Activated CD8-positive, alpha-beta memory T cell treated with anti-CD3 and anti-CD28 coated beads, Interleukin-2, amount 50 U/mL, for 48 hours (primary cell): ENCODE measurements at places on chromosomes 16 and 17.
A peak's percentile ranks its signal among the peaks of the same experiment; 100 is the strongest.

DNA sequence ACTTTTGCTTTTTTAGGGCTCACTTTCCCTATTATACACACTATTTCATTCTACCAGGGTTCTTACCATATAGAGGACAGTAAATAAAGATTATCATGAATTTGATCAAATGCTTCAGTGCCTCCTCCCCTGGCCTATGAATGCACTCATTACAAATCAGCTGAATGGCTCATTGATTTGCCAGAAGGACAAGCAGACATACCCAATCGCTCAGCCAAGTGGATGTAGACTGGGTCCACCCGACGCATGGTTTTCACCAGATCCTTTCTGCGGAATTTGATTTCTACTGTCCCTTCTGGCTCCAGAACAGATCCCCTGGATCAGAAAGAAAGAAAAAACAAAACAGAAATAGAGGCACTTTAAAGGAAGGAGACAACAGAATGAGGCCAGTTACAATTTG, 162.6 kb downstream of the AATF start:
- no peak for DNase-seq

GRCh38 chr17:76574166-76574565, 11.5 kb downstream of the ST6GALNAC2 start:
- no peak for DNase-seq

DNA sequence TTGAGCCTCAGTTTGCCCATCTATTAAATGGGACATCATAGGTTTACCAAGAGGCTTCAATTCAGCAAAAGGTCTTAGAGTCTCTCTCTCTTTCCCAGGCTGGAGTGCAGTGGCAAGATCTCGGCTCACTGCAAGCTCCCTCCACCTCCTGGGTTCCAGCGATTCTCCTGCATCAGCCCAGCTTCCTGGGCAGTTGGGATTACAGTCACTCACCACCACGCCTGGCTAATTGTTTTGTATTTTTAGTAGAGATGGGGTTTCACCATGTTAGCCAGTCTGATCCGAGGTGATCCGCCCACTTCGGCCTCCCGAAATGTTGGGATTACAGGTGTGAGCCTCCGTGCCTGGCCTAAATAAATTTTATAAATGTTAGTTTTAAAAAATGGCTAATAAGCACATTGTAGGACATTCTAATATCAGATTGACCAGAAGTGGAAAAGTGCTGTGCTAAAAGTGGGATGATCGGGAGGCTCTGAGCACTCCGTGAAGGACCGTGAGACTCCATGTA, 1.0 kb upstream of the NLRP1 start:
- DNase-seq: no peak

GRCh38 chr17:82388223-82388921, 16.8 kb downstream of the UTS2R start:
- no peak for DNase-seq

GRCh38 chr17:75689441-75689873, 22.3 kb downstream of the SAP30BP start:
- no peak for DNase-seq

DNA sequence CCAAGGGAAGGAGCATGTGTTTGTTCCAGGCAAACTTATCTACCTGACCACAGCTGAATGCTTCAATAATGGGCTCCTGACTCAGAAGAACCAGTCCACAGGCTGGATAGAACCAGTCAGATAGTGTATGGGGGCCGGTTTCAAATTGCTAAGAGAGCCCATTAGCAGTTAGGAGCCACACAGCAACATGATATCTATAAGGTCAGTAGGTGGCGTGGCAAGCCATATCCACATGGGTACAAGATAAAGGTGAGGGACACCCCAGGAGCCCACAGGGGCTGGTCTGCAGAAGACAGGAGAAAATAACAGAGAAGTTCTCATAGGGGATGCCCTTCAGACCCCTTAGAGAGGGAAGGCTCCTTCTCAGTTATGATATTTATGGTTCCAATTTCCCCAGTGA, 31.6 kb upstream of the CDRT15 start:
- DNase-seq: no peak

- peak; percentile 85 for DNase-seq
These were observed 4.4 kb downstream of the SNAI3 start for GRCh38 chr16:88681709-88682451.

- DNase-seq: no peak
These were observed 6.1 kb downstream of the ZG16 start for GRCh38 chr16:29784157-29784556.

DNA sequence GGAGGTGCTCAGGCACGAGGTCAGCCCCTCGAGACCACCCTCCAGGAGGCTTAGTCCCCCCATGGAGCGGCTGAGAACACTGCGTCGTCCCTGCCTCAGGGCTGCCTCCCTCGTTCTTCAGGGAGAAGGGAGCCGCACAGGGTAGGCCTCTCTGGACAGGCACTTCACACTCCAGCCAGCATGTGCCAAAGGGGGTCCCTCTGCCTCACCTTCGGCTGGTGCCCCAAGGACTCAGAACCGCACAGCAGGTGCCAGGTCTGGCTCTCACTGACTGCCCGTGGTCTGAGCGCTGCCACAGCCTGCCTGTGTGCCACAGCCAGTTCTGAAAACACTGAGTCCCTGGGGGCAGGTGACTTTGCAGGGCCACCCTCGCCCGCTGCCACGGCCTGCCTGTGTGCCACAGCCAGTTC, 7.1 kb downstream of the P2RX5 start:
- DNase-seq: no peak

GRCh38 chr17:76048711-76049110, 21.6 kb upstream of the EVPL start:
- no peak for DNase-seq

- no peak for DNase-seq
These were observed 227.3 kb downstream of the HS3ST3A1 start for GRCh38 chr17:13374203-13375143.

- DNase-seq: no peak
These were observed 554.0 kb upstream of the ZFHX3 start for GRCh38 chr16:73601911-73602310.

DNA sequence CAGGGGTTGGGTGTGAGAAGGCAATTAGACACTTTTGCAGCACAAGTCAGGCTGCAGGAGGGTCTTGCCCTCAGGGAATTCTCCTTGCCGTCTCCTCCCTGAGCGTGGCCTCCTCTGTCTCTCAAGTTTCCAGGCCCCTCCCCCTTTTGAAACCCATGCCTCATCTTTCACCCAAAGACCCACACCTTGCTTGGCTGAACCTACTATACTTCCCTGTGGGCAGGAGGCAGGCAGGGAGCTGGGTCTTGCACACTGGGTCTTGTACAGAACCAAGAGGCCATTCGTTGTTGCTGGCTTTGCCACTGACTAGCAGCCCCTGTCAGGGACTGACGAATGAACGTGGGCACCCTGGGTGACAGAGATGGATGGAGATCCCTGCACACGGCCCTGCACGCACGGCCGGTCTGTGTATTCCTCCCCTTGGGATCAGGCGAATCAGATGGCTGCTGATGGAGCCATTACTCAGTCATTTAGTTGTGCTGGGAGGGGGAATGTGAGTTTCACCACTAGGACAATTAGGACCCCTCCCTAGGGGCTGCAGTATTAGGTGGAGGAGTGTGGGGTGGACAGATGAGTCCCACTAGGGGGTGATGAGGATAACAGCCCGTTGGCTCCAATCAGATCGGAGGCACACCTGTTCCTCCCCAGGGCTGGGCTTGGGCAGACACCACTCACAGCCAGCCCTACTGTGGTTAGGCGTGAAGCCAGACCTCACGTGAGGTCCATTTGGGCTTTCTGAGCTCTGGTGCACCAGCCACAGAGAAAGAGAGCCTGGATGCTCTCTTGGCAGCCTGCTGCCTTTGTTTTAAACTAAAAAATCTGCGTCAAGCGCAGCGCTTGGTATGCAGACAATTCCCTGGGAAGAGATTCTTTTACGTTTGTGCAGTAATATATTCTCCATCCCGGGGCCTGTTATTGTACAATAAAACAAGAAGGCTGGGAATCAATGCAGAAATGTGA, 167.7 kb upstream of the WSCD1 start:
- DNase-seq: no peak

DNA sequence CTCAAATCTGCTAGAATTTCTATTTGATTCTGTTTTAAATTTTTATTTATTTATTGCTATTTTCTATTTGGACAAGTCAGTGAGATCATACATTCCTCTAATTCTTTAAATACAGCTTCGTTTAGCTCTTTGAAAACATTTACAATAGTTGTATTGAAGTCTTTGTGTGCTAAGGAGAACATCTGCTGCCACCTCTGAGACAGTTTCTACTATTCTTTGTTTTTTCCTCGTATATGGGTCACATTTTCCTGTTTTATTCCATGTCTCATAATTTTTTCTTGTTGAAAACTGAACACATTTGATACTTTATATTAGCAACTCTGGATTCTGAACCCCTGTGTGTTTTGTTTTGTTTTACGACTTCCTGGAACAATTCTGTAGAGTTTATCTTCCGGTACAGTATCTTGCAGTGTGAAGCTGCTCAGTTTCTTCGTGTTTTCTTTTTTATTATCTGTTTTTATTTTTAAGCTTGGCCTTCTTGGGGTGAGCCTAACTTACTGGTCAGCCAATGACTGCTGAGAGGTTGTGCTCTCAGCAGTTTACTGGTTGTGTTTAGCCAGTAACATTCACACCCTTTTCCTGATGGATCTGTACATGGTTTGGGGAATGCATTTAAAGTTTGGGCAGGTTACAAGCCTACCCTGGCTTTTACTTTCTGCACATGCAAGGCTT, 99.0 kb downstream of the CA4 start:
- DNase-seq: no peak

GRCh38 chr16:49932946-49933345, 77.0 kb upstream of the ZNF423 start:
- DNase-seq: no peak

- no peak for DNase-seq
These were observed 4.2 kb downstream of the SLX4 start for GRCh38 chr16:3607161-3607560.

DNA sequence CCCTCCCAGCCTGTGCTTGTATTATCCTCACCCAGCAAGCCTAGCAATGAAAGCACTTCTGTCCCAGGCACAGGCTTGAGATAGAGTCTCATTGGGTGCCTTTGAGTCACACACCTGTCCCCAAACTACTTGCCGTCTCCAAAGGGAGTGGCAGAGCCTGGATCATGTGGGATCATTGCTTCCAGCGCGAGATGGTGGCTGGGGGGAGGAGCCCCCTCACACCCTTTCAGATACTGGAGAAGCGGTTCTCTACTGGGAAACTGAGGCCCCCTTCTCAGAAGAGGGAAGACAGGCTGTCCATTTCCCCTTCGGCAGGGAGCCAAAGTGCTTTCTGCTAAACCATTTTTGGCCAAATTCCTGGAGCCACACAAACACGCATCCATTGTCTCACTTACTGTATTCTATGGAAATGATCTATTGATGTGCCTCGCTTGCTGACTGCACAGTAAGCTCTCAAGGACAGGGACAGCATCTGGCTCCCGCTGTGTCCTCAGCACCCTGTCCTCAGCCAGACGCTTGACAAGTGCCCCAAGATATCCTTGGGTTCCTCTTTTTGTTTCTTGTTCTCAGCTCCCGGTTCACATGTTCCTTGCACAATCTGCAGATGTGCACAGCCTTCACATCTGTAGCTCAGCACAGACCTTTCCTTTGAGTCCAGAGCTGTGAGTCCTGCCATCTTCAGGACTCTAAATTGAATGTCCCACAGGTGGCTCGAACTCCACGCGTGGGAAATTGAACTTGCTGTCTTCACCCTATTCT, 26.0 kb upstream of the DLX3 start:
- peak; percentile 38 for DNase-seq

GRCh38 chr16:13992976-13993375, 73.0 kb downstream of the ERCC4 start:
- no peak for DNase-seq

GRCh38 chr17:38464723-38465390, 36.6 kb downstream of the ARHGAP23 start:
- DNase-seq: no peak

GRCh38 chr16:2811703-2812471, 5.2 kb upstream of the PRSS21 start:
- DNase-seq: no peak

DNA sequence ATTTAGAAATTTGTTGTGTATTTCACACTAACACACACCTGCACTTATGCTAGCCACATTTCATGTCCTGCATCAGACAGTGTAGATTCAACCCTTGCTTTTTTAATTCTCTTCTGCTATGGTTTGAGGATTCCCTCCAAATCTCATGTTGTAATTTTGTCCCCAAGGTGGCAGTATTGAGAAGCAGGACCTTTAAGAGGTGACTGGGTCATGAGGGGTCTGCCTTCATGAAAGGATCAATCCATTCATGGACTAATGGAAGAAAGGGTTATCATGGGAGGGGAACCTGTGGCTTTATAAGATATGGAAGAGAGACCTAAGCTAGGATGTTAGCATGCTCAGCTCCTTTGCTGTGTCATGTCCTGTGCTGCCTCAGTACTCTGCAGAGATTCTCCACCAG, 1032.2 kb downstream of the CDH11 start:
- DNase-seq: no peak

- no peak for DNase-seq
These were observed 55.7 kb downstream of the OR1D5 start for GRCh38 chr17:3007651-3008121.

- DNase-seq: no peak
These were observed 24.5 kb upstream of the DNAH17 start for GRCh38 chr17:78601577-78602190.

GRCh38 chr16:46911038-46911437, 26.9 kb downstream of the GPT2 start:
- DNase-seq: no peak

GRCh38 chr16:785563-786535, 2.3 kb downstream of the RPUSD1 start:
- peak; percentile 93 for DNase-seq

DNA sequence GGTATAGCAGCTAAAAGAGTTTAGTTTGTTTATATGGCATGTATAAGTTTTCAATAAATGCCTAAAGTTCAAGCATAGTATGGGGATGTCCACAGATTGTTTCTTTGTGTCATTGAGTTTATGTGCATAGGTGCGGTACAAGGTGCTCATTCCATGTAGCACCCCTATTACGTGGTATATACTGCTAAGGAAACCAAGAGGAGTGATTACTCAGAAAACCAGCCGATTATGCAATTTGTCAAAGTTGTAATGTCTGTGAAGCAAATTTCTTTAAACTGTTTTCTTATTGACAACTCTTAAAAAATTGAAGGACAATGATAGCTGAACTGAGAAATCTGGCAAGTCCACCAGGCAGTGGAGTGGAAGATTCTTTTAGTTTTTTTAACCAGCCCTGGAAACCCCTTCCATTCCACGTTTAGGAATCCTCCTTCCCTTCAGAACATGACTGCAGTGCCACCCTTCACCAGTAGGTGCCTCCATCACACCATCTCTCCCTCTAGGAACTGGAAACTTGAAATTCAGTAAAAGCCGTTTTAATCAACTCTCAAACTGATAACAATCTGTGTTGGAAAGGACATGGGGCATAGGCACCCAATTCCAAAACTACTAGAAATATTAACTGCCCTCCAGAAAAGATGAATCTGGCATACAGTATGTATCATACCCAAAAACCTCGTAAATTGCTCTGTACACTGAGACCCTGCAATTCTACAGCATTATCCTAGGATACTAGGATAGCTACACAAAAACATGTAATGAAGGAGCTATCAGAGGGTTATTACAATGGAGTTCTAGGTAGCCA, 43.5 kb downstream of the REXO5 start:
- peak; percentile 82 for DNase-seq

- peak; percentile 87 for DNase-seq
These were observed 51.8 kb upstream of the JPH3 start for GRCh38 chr16:87550495-87550961.

- DNase-seq: no peak
These were observed 66.7 kb downstream of the SREBF1 start for GRCh38 chr17:17769869-17770631.

GRCh38 chr16:695355-696089, 5.3 kb upstream of the WDR24 start:
- DNase-seq: peak; percentile 85
